ENCODE measurements at places on chromosomes 4 and X.
A peak's percentile ranks its signal among the peaks of the same experiment; 100 is the strongest.

DNA sequence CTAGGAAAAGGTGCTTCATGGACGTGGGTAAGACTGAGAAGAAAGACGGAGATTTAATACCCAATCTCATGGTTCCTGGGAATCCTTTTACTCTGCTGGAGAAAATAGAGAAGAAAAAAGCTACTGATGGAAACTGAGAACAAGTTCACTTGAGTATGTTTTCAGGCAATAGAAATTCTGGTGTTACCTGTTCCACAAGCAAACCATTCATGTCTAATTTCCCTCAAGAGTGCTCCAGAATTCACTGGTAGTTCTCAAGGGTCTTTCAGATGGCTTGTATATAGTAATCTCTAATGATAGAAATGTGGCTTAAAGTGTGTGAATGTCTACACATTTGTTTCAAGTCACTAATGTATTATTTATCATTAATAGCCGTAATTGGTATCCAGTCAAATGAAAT lies 22.5 kb downstream of the SETD7 start:
- DNase-seq, result no peak

DNA sequence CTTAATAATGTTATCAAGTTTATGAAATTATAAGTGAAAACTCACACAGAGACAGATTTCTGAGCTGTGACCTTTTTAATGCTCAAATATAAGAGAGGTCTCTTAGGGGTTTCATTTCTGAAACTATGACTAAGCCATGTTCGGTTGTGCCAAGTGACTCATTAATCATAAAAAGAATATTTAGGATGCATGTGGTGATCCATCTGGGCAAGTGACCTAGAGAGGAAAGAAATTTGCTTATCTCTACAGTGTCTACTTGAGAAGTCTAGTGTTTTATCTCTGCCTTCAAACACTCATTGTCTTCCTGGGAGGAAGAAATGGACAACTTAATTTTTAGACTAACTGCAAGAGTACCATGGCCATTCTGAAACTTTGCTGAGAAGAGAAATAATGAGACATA lies 545.3 kb upstream of the GRID2 start:
- no peak for DNase-seq

DNA sequence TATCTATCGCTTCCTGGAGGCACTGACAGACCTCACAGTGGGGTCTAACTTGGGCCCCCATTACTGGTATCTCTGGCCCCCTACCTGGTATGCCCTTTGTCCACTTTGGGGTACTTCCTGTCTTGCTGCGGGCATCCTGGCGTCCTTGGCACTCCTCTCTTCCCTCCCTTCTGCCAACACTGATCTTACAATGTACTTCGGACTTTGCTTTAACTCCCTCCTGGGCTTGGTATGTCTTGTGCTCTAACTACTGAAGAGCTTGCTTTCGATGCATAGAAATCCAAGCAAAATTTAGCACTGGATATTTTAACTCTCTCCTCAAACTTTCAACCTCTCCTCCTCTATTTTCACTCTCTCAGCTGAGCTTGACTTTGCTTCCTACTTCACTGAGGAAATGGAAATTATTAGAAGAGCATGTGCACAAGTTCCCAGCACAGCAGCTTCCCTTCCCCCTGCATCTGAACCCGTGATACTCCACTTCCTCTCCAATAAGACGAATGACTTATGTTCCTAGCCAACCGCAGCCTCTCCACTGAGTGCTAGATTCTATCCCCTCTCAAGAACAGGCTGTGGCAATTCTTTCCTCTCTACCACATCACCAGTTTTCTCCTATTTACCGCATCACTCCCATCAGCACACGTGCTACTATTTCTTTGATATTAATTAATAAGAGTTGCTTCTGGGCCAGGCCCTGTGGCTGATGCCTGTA lies 52.9 kb downstream of the SUPT20HL2 start:
- DNase-seq, result no peak

DNA sequence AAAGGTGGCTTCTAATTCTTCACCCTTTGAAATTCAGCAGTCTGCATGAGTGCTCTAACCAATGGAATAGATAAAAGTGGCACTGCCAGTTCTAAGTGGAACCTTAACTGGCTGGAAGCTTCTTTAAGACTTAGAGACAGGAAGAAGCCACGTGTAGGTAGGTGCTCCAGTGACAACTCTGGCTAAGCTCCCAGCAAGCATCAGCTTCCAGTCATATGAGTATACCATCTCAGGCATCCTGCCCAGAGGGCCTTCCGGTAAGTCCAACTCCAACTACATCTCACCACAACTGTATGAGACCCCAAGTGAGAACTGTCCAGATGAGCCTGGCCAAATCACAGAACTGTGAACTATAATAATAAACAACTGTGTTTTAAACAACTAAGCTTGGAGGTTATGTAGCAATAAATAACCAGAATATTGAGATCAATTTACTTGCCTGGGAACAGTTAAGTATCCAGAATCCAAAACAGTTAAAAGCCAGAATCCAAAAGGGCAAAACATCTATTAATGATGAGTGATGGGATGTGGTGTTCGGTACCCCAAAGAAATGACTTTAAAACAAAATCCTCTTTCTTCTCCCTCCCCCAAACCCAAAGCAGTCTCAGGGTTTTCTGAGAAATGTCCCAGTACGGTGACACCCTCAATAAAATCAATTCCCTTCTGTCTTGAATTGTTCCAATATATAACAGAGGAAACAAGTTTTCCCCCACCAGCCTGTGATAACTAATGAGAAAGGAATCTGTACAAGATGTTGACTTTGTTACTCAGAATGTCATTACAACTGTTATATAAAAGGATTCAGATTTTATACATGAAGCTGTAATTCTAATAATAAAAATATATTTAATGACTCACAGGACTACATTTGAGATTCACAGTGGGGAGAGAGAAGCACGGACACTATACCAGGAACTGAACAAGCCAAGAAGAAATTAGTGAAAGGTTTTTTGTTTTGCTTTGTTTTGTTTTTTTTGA lies 4.2 kb downstream of the TSPAN5 start:
- DNase-seq, result no peak

GRCh38 chr4:140238351-140239056 lies 84.5 kb upstream of the MAML3 start:
- no peak for DNase-seq

DNA sequence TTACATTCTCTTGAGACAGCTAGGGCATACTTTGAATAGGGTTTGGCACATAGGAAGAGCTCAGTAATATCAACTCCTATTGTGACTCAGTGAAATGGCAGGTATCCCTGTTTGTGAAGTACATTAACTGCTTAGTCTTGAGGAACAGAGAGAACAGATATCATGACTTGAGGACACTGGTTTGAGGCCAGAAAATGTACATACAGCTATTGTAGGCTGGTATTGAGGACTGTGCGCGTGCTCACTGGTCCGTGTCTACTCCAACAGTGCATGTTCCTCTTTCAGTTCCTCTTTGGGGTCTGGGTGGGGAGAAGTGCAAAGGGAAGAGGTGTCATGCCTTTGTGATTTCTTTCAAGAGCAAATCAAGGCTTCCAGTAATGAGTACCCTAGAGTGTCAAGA lies 34.6 kb upstream of the TBC1D9 start:
- no peak for DNase-seq

- no peak for DNase-seq
These were observed 57.0 kb downstream of the SHROOM3 start for GRCh38 chr4:76492055-76492454.

- no peak for DNase-seq
These were observed 45.0 kb upstream of the ITM2A start for GRCh38 chrX:79412166-79412565.

- DNase-seq, result no peak
These were observed 36.6 kb upstream of the MBTPS2 start for GRCh38 chrX:21802839-21803238.

- no peak for DNase-seq
These were observed 867.3 kb downstream of the PCDH18 start for GRCh38 chr4:136664988-136665387.

GRCh38 chr4:74330295-74330750 lies 22.1 kb downstream of the EPGN start:
- DNase-seq, result no peak

GRCh38 chrX:65723706-65724105 lies 56.3 kb downstream of the MSN start:
- DNase-seq, result no peak

DNA sequence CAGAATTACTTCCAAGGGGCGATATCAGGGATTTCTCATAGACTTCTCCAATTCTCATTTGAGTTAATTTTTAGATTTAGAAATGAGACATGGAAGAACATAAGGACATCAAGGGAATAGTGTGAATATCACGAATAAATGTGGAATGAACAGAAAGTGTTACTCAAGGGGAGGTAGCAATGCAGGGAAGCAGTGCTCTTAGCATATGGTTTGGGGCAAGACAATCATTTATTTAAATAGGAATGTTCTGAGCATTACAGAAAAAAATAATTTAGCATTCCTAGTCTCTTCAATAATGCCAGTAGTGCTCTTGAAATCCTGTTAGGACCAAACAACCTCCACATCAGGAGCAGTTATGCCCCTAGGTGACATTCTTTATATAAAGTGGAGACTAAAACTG lies 55.6 kb downstream of the TXK start:
- no peak for DNase-seq

GRCh38 chrX:133306316-133306715 lies 88.2 kb upstream of the TFDP3 start:
- no peak for DNase-seq

DNA sequence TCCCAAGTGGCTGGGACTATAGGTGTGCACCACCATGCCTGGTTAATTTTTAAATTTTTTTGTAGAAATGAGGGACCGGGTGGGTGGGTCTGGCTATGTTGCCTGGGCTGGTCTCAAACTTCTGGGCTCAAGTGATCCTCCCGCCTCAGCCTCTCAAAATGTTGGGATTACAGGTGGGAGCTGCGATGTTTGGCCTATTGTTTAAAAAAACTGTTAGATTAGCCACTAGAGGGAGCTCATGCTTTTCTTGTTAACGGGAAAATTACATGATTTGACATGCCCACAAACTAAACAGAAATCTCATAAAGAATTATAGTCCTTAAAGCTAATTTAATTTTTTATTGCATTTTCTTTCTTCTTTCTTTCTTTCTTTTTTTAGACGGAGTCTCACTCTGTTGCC lies 5.0 kb upstream of the SDAD1 start:
- no peak for DNase-seq

- DNase-seq, result no peak
These were observed 85.3 kb upstream of the LIMCH1 start for GRCh38 chr4:41452484-41453225.

DNA sequence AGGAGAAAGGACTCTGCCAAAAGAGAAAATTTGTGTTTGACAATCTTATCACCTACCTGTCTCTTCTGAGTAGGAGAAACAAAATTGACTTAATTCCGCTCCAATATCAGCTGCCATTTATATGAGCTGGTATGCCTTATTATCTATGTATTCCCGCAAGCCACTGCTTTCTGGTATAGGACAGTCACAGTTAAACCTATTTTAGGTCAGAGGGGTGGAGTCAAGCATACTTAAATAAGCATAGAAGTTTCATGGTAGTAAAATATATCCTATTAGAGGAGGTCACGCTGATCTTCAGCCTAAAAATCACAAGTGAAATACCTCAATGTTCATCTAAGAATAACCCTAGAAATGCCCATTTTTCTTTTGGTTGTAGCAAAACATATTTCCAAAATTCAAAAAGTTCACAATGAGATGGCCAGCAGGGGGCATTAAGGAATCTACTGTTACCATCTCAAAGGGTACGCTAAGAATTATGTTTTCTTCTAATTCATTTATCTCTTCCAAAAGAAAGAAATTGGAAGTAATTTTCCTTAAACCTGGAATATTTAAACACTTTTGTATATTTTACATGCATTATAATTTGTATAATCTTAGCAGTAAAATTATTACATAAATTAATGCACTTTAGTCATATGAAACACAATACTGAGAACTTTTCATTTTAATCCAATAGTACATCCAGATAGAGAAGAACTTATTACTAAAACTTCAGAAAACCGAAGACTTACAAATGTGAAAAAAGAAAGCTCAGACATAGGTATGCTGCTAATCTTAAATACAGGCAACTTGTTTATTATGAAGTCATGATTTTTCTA lies 10.5 kb downstream of the PPAT start:
- DNase-seq, result no peak

- no peak for DNase-seq
These were observed 246.5 kb upstream of the SFRP2 start for GRCh38 chr4:154035341-154035740.

GRCh38 chrX:11445540-11445939 lies 152.3 kb downstream of the AMELX start:
- no peak for DNase-seq

GRCh38 chrX:15301924-15302323 lies 13.5 kb downstream of the ASB11 start:
- DNase-seq, result no peak

GRCh38 chr4:142405021-142405694 lies 440.9 kb downstream of the INPP4B start:
- peak; percentile 27 for DNase-seq

DNA sequence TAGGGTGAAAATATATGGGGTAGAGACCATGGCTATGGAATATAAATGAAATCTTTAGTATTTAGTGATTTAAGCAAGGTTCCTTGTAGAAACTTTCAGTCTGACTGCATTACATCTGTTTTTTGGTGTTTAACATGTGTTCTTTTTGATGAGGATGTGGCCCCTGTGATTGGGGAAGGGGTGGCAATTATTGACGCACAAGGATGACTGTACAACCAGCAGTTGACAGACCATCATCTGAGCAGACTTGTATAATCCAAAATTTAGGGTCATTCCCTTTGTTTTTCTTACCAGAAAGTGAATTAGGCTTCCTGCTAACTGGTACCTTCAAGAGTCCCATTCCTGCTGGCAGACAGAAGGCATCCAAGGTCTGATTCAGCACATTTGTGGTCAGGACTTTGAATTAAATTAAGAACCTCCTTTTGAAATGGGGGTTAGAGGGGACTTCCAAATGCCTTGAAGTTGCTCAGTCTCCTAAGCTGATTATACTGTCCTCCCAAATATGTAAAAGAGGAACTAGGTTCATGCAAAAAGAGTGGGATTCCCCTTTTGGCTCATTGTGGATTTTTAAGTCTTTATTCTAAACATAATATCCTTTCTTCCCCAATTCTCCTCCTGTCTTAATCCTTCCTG lies 112.4 kb upstream of the CXCL13 start:
- DNase-seq, result no peak

DNA sequence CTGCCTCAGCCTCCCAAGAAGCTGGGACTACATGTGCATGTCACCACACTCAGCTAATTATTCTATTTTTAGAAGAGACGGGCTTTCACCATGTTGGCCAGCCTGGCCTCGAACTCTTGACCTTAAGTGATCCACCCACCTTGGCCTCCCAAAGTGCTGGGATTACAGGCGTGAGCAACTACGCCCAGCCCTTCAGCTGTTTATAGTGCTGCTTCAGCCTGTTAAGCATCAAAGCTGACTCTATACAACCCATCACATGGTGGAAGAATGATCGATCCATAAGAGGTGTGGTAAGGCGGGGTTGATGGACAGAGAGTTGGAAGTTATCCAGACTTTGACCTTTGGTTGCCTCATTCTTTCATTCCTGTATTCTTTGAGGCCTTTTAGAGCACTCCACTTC lies 56.2 kb upstream of the RAPGEF2 start:
- DNase-seq, result no peak

- DNase-seq, result no peak
These were observed 8.6 kb downstream of the ATP2B3 start for GRCh38 chrX:153526042-153526441.
